Omental fat pad (tissue), 4 donors: ENCODE measurements at places on chromosomes 16 and 17. TPM values are rescaled to one million over a fixed set of nuclear protein-coding genes. Genes with fewer than 3 reads are reported as not detected.

DNA sequence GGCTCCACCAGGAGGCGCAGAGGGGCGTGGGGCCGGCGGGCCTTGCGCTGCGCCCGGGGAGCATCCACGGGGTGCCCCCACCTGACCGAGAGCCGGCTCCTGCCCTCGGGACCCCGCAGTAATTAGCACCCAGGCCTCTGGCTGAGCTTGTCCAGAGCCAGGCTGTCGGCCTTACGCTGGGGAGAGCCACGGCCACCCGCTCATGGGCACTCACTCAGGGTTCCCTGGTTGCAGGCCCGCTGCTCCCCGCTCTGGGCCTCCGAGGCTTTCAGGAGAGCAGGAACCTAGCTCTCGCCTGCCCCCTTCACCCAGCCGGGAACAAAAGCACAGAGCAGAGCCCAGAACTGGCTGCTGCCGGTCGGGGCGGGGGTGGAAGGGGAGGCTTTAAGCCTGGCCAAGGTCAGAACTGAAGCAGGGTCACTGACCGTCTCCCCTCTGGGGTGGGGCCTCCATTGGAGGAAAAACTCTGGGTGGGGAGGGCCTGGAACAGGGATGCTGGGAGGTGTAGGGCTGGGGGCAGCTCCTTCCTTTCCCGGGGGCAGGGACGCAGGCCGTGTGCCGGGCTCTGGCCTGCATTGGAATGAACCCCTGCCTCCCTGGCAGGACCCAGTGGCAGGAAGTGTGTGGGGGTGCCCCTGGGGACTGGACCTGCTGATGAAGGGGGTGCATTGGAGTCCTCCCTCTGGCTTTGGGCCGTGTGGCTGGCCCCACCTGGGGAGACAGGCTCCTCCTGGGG is 12.3 kb downstream of the GLIS2 start:
- DNase-seq, result no peak

Gene GCGR
- not detected for total RNA-seq

GRCh38 chr17:46027048-46027975 is 28.3 kb downstream of the STH start:
- no peak for DNase-seq

- no peak for DNase-seq
Measured at GRCh38 chr16:58125781-58126335, 3.3 kb downstream of the CFAP20 start.

GRCh38 chr16:86786338-86786737 is 208.0 kb downstream of the FOXL1 start:
- DNase-seq, result no peak

DNA sequence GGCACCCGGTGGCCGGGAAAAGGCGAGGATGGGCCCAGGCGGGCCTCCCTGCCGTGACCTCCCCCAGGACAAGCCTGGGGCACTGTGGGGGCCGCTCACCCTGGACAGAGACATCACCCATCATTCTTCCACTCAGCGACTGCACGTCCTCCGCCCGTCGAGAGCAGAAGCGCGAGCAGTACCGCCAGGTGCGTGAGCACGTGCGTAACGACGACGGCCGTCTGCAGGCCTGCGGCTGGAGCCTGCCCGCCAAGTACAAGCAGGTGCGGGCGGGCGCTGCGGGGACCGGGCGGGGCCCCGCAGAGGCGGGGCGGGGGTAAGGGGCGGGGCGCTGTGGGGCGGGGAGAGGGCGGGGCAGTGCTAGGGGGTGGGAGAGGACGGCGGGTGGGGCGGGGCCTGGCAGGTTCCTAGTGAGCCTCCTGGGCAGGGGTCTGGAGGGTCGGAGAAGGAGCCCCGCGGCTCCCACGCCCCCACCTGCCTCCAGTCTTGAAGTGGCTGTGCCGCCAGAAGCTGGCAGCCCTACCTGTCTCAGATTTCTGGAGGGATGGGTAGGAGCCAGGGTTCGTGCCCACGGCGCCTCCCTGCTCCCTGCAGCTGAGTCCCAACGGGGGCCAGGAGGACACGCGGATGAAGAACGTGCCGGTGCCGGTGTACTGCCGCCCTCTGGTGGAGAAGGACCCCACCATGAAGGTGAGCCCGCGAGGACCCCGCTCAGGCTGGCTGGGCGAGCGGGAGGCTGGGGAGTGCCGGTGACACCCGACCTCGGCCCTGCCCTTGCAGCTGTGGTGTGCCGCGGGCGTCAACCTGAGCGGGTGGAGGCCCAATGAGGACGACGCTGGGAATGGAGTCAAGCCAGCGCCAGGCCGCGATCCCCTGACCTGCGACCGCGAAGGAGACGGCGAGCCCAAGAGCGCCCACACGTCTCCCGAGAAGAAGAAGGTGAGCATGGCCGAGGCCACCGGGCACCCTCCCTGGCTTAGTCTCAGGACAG is 7.5 kb downstream of the NME3 start:
- DNase-seq, result no peak

GRCh38 chr17:30550512-30551273 is 73.5 kb downstream of the GOSR1 start:
- no peak for DNase-seq
